Central memory CD4-positive, alpha-beta T cell (primary cell): ENCODE measurements at places on chromosomes 5 and 9.

DNA sequence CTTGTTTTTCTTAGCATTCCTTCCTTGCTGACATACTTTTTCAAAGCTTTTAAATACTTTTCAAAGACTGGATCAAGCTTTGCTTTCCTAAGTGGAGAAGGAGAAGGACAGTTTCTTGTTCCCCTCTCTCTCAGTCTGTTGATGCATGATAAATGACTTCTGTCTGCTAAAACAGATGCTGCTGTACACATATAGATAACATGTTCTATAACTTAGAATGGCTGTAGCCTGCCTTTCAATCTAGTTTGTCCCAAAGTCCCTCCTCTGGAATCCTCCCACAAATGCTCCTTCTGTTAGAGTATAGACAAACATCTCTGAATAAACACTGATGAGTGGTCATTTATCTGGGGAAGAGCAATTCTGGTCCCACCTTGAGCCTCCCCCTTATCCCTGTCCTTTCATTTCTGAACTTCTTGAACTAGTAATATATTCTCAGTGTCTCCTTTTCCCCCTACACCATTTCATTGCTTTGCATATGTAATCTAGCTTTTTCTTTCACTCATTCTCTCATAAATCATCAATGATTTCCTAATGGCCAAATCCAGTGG lies 5.4 kb upstream of the HEMGN start:
- no peak for DNase-seq

DNA sequence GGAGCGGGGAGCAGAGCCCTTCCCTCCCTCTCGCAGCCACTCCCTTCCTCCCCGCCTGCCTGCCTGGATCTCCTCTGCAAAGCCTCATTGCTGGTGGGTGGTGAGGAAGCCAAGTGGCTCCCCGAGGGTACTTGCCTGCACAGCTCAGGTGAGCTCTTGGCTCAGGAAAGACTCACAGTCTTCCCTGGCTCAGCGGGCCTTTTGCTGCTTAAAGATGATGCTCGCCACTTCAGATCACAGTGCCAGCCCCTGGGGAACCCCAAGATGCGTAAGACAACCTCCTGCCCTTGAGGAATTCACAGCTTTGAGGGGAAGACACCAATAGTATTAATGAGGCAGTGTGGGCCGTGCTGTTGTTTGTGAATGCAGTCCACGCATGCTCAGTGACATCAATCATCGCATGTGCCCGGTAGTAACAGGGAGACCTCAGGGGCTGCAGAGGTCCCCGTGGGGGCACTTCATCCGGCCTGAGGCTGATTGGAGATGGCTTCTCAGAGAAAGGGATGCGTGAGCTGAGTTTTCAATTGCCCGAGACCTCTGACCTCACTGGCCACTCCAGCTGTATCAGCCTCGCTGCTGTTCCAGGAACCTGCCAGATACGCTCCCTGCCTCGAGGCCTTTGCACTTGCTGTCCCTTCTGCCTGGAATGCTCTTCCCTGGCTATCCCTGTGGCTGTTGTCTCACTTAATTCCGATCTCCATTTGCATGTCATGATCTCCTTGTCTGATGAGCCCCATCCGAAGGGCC lies 36.8 kb downstream of the ERGIC1 start:
- DNase-seq = no peak

GRCh38 chr5:50564079-50564478 lies 102.4 kb upstream of the PARP8 start:
- peak; percentile 56 for DNase-seq

DNA sequence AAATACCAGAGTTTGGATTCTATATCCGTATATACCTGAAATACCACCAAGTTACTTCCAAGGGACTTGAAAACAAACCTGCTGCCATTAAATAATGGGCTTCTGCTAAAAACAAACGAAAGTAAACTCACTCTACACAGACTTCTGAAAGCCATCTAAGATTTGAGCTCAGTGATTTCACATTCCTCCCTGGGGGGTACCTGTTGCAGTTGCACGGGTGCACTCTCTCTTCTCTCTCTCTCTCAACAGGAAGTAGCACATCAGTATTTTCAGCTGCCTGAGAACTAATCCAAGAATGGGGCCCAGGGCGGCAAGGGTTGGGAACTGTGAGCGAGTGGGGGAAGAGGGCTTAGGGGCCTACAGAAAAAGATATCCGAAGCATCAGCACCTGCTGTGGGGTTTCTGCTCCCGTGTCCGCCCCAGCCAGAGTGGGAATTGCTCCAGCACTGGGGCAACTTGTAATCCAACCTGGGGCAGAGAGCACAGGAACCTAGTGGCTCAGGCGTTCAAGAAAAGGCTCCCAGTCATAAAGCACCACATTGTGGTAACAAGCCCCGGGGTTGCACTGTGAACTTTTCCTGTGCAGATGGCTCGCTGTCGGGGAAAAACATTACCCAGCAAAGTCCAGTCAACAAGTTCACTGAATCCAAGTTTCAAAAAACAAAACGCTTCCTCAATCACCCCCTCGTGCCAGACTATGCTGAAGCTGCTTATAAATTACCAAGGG lies 99.8 kb downstream of the EFNA5 start:
- DNase-seq = no peak

DNA sequence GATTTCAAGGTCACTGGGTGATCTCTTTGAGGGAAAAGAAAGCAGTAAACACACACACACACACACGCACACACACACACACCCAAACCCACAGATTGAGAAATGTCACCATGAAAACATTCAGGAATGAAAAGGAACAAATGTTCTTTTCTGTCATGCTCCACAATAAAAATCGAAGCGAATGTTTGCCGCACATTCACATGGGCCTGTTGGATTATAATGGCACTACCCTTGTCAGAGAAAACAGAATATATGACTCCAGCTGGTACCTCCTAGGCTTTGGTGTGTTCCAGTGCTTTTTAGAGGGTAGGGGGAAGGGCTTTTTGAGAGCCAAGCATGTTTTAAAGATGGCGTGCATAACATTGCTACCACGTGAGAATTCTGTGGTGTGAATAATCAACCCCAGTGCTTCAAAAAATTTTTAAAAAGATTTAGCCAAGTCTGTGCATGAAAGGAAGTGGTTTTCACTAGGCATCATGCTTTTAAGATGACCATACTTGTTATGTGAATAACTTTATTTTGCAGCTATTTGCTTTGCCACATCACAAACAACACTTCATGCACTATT lies 120.8 kb upstream of the ZNF608 start:
- DNase-seq = no peak

DNA sequence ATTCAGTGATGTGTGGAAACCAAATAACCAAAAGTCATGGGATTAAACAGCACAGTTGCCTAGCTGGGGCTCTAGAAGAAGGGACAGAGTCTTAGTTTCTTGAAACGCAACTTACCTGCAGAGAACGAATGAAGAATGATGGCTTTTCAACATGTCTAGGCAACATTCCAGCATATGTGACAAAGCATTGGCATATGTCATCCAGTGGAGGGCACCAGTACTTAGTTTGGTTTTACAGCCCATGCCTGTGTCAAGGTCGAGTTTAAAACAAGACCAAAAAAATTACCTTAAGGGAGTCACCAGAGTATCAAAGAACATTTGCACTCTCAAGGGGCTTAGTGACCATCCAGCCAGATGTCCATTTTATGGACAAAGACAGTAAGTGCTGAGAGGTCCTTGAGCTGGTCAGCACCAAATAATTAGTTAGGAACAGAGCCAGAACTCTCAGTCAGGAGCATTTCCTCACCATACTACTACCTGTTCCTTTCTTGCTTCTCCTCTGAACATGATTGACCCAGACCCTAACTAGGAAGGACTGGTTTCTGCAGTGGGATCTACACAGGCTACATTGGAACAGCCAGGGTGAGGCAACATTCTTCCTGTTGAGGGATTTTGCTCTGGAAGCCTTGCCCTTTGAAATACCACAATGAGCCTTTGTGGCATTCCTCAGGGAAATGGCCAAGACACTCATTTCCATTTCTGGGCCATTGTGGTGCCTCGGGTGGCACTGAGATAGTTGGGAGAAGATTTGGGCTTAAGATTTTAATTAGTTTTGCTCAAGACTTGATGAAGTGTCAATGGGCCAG lies 75.4 kb upstream of the ANKH start:
- DNase-seq = peak; percentile 45

- no peak for DNase-seq
Measured at GRCh38 chr9:13648068-13648467, 368.6 kb upstream of the MPDZ start.

DNA sequence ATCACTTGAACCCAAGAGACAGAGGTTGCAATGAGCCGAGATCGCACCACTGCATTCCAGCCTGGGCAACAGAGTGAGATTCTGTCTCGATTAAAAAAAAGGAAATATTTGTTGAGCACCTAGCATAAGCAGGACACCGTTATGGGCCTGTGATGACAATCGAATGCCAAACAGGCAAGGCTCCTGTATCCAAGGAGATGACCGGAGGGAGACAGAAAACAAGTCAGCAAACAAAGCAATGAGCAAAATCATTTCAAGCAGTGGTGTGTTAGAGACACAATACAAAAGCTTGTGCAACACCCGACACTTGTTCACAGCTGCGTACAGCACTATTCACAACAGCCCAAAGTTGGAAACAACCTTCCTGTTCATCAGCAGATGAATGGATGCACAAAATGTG lies 87.1 kb upstream of the CPEB4 start:
- no peak for DNase-seq

- no peak for DNase-seq
Measured at GRCh38 chr9:37583522-37584121, 7.4 kb upstream of the FBXO10 start.

DNA sequence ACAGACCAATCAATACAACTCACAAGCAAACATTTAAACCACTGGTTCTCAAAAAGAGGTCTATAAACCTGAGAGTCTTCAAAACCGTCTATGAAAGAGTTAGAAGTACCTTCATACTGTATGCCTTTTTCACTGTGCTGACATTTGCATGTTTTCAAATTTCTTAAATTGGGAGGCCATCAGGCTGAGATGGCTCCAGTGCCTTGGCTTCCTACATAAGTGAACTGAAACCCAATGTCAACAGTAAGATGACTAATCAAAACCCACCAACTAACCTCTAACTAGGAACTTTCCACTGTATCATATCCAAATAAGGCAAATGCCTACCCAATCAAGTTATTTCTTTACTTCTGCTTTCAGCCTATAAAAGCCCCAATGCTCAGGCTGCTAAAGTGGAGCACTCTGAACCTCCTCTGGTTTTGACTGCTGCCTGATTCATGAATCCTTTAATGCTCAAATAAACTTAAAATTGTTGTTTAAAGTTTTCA lies 35.1 kb downstream of the FAM13B start:
- DNase-seq = no peak

DNA sequence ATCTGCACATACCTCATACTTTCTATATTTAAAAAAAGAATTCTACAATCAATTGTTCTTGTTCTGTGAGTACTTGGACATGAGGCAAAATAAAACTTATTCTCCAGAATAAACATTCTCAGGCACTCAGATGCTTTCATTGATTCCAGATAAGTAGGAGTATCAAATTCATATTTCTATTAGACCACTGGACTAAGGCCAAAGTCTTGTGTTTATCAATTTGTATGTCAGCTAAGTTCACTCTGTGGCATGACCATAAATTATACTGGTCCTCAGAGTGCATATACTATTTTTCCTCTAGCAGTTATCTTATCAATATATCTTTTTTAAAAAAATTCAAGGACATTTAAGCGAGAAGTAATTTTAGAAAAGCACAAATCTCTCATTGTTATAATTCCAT lies 28.2 kb downstream of the CDH10 start:
- no peak for DNase-seq

- peak; percentile 2 for DNase-seq
Measured at GRCh38 chr5:64958757-64959391, 190.1 kb downstream of the CWC27 start.

GRCh38 chr5:132668706-132669454 lies 4.9 kb upstream of the IL4 start:
- no peak for DNase-seq

DNA sequence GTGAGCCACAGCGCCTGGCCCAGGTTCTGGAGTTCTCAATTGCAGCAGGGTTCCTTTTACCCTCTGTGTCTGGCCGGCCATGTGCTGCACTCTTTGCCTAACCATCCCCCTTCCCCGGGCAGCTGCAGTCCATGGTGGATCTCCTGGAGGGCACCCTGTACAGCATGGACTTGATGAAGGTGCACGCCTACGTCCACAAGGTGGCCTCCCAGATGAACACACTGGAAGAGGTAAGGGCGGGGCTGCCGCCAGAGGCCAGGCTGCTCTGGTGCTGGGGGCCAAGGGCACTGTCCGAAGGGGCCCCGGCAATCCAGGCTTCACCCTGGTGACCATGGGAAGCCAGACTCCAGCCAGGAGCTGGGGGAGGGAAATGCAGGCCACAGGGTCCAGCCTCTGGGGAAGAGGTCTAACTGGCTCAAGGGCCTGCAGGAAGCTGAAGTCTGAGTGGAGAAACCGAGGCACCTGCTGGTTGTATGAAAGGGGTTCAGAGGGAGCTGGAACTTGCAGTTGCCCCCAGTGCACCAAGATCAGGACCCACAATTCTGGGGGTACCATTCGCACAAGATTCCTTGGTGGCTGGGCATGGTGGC lies 18.1 kb downstream of the OLFML2A start:
- no peak for DNase-seq

GRCh38 chr9:38360839-38361472 lies 31.5 kb upstream of the ALDH1B1 start:
- no peak for DNase-seq

DNA sequence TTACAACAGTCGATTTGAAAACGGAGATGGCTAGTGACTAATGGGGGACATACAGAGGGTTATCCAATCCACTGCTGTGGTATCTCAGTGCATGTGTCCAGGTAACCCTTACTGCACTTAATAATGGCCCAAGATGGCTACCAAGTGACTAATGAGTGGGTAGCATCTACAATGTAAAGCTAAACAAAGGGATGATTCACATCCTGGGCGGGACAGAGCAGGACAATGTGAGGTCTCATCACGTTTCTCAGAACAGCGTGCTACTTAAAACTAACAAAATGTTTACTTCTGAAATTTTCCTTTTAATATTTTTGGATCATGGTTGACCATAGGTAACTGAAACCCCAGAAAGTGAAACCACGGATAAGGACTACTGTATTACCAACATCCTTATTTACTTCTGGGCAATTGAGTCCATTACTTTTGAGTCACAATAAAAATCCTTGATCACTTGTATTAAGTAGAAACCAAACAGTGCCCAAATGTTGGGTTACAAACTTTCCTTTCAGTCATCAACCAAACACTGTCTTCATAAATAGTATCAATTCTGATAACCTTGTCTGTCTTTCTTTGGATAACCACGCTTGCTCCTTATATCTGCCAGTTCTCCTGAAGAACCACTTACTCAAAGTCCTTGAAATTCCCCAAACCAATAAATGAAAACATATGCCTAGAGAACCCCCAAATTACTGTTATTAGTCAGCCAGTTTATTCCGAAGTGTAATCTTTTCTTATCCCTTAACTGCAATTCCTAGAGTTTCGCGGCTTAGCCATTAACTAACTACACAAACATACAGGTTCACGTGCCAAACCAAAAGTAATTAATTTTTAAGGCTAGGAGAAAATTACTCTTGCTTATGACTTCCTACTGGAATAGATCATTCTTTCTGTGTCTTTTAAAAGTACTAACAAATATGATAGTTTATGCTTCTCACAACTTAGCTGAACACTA lies 59.7 kb downstream of the ELL2 start:
- no peak for DNase-seq
